Thyroid gland (tissue), 4 donors: ENCODE measurements at places on chromosomes 2 and 18. TPM values are rescaled to one million over a fixed set of nuclear protein-coding genes. Genes with fewer than 3 reads are reported as not detected.

DNA sequence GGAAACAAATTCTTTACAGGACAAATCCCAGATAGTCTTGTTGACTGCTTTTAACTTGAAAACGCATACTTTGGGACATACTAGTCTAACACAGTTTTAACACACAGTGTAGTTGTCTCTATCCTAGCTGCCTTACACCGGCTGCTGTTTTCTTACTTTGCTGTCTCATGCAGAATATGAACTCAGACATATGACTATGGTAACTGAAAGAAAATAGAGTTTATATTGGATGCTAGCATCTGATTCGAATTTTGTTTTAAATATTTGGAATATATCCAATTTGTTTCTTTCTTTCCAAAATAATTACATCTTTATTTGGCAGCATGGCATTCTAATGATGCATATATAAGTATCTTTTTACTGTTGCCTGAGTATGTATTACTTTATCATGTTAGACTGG is 69.8 kb downstream of the ANKRD12 start:
- no peak for DNase-seq

DNA sequence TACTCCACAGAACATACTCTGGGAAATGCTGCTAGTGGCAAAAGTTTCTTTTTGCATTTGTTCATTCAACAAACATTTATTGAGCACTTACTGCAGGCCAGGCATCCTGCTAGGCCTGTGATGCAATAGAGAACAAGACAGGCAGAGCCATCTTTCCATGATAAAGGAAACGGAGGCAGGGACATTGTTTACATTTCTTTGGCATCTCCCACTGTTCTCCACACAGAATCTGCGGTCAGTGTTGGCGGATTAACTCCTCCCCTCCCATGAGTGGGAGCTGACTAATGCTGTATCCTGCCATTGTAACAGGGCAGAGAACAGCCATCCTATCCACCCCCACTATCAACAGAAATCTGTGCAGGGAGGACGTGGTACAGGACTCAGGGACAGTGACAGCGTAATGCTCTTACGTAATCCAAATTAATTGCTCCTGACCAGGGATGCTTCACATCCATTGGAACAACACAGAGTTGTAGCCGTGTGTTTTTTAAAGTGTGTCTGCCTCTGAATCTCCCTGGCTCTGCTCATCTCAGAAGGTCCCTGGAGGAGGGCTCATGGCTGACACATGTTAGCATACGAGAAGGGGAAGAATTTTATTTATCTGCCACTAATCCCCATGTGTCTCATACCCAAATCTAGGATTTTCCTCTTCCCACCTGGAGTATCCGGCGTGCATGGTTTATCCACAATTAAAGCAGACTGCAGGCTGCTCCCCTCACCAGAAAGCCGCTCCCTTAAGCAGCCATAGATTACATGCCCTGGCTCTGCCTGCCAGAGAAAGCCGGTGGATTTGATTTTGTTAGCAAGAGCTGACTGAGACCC is 32.3 kb downstream of the STEAP3 start:
- no peak for DNase-seq

GRCh38 chr2:67561457-67561965 is 164.4 kb downstream of the ETAA1 start:
- DNase-seq, result no peak

DNA sequence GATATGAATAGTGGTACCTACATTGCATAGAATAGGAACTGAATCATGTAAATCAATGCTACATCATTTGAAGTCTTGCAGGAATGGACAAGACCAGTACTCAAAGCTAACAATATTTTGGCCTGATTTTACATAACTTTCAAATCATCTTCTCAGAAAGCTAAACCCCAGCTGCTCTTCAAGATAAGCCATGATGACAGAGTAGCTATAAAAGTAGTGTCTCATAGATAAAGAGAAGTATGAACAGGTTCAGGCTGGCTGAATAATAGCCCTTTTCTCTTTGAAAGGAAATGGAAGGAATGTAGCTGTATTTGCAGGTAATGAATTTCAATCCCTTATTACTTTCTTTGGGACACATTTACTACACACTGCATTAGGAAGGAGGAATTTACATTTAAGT is 28.2 kb downstream of the TSPYL6 start:
- no peak for DNase-seq

DNA sequence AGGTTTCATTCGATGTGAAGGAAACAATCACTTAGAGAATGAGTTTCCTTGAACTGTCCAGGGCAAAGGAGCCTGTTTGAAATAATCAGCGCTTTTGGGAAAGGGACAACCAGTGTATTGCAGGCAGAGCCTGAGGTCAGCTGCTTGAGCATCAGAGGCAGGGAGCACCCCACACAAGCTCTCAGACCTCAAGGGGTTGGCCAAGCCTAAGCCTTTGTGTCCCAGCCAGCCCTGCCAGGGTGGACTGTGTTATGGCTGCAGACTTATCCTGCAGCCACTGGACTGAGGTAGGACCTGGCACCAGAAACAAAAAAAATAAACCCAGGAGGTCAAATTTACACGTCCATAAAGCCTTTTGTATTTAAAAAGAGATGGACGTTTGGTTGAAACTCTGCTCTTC is 228.3 kb downstream of the SEPTIN10 start:
- DNase-seq, result peak; percentile 77

DNA sequence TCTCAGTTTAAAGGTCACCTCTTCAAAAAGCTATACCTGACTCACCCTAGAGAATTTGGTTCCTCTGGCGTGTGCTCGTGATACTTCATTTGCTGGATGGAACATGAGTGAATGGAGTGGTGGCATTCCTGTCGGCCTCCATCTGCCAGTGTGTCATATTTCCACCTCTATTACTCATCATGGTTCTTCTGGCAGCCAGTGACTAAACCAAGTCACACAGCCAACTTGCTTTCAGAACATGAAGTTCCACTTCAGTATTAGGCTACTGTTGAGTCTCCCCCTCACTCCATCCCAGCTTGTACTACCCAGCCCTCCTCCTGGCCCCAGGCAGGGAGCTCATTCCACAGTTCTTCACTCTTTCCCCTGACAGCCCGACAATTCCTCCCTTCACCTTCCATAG is 169.8 kb downstream of the MREG start:
- DNase-seq, result no peak

DNA sequence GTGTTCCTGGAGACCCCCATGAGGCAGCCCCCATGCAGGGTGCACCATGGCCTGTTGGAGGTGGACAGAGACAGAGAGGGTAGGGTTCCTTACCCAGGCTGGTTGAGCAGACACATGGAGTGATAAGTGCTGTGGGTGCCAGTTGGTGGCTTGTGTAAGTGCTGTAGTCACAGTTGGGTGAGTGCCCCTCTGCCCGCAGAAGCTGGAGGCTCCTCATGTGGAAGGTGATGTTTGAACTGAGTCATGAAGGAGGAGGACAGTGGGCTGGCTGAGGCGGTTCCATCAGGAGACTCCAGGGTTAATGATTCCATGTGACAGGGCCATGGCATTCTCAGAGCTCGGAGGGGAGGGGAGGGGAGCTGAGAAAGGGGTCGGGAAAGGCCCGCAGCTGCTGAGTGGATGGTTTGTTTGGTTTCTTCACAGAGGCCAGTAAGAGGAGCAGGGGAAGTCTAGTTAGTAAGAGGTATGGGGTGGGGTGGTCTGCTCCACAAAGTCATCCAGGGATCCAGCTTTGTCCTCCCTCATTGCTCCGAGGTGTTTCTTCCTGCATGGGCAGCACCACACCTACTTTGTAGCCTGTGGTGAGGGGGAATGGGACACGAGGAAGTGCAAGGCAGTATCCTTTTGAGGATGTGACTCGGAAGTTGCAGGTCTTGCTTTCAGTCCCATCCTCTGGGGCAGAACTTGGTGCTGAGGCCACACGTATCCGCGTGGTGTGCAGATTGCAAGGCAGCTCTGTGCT is 13.6 kb downstream of the IMPA2 start:
- peak; percentile 64 for DNase-seq

GRCh38 chr2:30239986-30240752 is 8.8 kb downstream of the LBH start:
- no peak for DNase-seq

- DNase-seq, result no peak
These were observed 140.0 kb upstream of the SERTAD2 start for GRCh38 chr2:64793701-64794100.

DNA sequence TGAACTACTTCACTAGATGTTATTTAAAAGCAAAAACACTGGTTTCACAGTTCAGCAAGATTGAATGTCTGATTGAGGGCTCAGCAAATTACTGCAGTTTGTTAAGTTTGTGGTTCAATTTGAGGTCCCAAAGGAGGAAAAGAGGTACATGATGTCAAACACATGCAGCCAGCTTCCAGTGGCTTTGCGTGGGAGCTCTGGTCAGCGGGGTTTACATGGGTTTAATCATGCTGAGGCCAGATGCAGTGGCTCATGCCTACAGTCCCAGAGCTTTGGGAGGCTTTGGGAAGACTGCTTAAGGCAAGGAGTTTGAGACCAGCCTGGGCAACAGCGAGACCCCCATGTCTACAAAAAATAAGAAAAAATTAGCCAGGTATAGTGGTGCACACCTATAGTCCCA is 111.5 kb downstream of the MAPK4 start:
- DNase-seq, result no peak

DNA sequence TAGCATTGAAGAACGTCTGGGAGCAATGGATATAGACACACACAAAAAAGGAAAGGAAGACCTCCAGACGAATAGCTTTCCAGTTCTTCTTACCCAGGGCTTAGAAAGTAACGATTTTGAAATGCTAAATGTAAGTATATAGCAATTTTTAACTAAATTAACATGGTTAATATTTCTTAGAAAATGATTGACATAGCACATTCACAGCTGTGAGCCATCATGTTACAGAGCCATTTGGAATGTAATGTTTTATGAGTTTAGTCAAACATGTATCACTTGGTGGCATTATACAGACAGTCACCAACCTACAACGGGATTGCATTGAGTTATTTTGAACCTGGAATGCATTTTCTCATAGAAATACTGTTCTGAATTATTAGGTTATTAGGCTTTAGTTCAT is 35.1 kb downstream of the WDR43 start:
- no peak for DNase-seq

DNA sequence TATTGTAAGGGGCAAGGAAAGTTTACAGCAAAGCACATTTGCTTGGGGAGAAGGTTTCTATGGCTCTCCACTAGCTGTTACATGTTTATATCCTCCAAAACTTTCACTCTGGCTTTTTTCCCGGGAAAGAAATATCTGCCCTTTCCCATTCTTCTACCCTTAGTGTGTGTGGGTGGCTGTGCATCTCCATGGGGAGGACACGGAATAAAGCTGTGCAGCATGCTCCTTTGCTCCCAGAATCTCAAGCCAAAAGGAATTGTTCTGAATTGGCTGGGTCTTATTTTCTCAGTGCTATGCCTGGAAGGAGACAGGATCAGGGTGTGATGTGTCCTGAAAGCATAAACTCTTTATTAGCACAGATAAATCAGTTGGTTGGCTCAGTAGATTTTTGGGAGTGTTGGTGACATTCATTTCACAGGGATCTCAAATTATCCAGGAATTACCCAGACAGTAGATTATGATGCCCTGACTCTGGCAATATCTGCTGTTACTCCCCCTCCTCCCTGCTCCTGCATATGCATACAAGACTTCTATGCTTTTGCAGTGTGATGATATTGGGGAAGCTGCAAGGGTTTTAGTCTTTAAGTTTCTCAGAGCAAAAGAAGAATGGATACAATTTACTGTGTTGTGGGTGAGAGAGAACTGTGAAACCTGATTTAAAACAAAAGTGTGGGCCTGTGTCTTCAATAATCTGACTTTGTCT is 63.1 kb downstream of the PARD3B start:
- DNase-seq, result no peak

GRCh38 chr2:150284116-150284515 is 203.4 kb downstream of the RND3 start:
- no peak for DNase-seq

DNA sequence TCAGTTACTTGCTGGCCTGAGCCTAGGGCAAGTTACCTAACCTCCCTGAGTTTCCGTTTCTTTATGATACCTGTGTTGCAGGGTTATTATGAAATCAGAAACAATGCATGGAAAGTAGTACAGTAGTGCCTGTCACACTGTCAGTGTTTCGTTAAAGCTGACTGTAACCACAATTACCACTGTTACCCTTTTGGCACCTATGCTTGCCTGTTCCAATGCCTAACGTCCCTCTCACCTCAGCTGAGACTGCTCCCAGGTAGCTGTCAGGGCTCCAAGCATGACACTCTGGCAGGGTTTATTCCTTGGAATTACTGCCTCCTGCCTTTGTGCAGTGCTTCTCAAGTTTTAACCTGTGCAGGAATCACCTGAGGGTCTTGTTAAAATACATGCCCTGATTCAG is 135.2 kb upstream of the RBMS1 start:
- DNase-seq, result peak; percentile 63

GRCh38 chr2:24682304-24682703 is 110.9 kb downstream of the PTRHD1 start:
- DNase-seq, result no peak

GRCh38 chr2:190862571-190862991 is 18.0 kb upstream of the GLS start:
- DNase-seq, result no peak

- DNase-seq, result no peak
These were observed 700.0 kb upstream of the SOX11 start for GRCh38 chr2:4992226-4992625.

GRCh38 chr2:233503947-233504637 is 62.5 kb downstream of the USP40 start:
- no peak for DNase-seq

GRCh38 chr18:71899707-71900472 is 644.3 kb downstream of the CBLN2 start:
- DNase-seq, result no peak

DNA sequence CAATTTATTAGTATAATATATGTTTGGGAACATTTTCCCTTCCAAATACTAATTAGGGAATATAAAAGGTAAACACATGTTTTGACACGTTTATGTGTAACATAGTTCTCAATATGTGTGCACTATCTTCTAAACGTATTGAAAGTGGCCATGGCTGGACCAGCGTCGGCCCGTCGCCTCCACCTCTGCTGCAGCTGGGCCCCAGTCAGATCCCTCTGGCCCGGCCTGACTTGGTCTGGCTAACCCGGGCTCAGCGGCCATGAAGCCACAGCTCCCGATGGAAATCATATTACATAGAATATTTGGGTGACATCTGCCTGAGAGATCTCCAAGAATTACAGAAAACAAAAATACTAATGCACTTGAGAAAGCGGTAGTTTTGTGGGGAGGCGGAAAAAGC is 474.4 kb upstream of the CDH2 start:
- DNase-seq, result no peak

DNA sequence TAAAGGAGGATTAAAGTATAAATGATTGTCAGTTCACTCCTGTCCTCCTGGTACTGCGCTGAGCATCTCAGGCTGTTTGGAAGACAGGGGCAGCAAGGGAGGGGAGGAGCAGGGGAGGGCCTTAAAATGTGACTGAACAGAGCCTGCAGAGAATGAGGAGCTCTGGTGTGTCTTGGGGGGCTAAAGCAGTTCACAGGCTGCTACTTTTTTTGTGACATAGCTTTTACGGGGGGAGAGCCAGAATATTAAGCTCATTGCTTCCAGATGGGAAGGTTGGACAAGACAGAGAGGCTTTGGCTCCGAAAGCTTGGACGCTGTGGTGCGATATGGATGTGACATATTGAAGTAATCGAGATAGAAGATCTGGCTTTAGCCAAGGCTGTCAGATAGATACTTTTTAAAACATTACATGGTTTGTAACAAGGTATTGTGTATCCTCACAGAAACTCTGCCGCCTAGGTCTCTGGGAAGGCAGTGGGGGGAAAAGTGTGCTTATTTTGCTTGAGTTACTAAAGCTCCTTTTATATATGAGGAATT is 40.5 kb downstream of the RDH14 start:
- DNase-seq, result no peak

The COLEC12 gene
- 6.3 TPM for total RNA-seq

The ADCYAP1 gene
- 0.13 TPM for total RNA-seq

The SERPINB13 gene
- total RNA-seq, result not detected

The GNAL gene
- total RNA-seq, result 22.8 TPM

The HS6ST1 gene
- total RNA-seq, result 35.3 TPM

The MZT2A gene
- 116 TPM for total RNA-seq

The INSIG2 gene
- total RNA-seq, result 16.6 TPM
